Stimulated activated CD8-positive, alpha-beta memory T cell treated with anti-CD3 and anti-CD28 coated beads, Interleukin-15, amount 100 ng/mL, for 4 hours (primary cell): ENCODE measurements at places on chromosomes 16 and 17.

DNA sequence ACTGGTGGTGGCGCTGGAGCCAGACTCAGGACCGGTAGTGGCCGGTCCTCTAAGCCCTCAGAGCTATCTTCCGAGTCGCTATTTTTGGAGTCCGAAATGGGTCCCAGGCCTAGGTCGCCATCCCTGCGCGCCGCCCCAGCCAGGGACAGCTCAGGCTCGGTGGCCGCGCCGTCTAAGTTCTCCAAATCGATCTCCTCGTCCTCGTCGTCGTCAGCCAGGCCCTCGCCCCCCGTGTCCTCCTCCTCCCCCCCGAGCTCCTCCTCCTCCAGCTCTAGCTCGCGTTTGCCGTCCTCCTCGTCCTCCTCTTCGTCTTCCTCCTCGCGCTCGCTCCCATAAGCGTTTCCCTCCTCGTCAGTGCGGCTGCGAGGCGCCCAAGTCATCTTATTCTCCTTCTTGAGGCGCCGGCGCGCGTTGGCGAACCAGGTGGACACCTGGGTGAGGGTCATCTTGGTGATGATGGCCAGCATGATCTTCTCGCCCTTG lies 1.6 kb downstream of the IRX3 start:
- DNase-seq: no peak

DNA sequence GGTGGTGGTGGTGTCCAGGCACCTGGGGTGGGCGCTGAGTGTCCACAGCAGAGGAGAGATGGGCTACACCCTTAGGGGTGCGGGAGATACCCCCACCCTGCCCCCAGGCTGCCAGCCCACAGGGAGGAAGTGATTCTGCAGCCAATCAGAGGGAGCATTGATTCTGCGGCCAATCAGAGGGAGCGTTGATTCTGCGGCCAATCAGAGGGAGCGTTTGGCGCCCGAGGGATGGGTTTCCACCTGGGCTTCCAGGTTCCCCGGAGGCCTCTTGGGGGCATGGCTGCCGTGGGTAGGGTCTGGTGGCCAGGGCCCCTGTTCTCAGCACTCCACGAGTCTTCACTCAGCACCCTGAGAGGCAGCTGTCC lies 28.2 kb upstream of the ACSF3 start:
- no peak for DNase-seq

GRCh38 chr17:72432143-72432621 lies 311.4 kb downstream of the SOX9 start:
- DNase-seq: no peak

GRCh38 chr16:86322806-86323205 lies 187.5 kb upstream of the FOXF1 start:
- no peak for DNase-seq

- peak; percentile 88 for DNase-seq
Observed at GRCh38 chr16:234468-235305, at the start of gene FAM234A. Gene FAM234A, plus strand, starts transcription at chr16:234821. Its CDS starts 19,593 bp downstream, at chr16:254414.
